Right renal pelvis (tissue), 4 donors: ENCODE measurements at places on chromosomes 13 and 19. TPM values are rescaled to one million over a fixed set of nuclear protein-coding genes. Genes with fewer than 3 reads are reported as not detected.

Gene CBARP
- polyA plus RNA-seq: 1.8 TPM

Gene ELANE
- polyA plus RNA-seq: not detected

Gene LILRB1
- 1.6 TPM for polyA plus RNA-seq

- no peak for DNase-seq
These were observed 250.7 kb downstream of the DCT start for GRCh38 chr13:94228763-94229162.

DNA sequence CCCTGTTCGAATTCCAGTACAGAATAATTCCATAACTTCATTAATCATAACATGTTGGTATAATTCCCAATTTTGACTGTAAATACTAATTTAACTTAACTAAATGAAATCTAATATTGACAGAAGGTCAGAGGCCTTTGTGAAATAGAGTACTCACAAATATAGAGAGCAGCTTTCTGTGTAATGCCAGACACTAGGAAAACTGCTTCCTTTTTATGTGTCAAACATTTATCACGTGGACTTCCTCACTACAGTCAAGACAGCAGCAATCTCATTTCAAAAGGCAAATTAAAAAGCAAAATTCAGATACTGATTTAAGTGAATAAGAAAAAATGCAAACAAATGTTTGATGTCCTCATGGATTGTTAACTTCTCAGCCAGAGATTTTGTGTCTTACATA lies 13.1 kb downstream of the ITM2B start:
- DNase-seq: no peak

DNA sequence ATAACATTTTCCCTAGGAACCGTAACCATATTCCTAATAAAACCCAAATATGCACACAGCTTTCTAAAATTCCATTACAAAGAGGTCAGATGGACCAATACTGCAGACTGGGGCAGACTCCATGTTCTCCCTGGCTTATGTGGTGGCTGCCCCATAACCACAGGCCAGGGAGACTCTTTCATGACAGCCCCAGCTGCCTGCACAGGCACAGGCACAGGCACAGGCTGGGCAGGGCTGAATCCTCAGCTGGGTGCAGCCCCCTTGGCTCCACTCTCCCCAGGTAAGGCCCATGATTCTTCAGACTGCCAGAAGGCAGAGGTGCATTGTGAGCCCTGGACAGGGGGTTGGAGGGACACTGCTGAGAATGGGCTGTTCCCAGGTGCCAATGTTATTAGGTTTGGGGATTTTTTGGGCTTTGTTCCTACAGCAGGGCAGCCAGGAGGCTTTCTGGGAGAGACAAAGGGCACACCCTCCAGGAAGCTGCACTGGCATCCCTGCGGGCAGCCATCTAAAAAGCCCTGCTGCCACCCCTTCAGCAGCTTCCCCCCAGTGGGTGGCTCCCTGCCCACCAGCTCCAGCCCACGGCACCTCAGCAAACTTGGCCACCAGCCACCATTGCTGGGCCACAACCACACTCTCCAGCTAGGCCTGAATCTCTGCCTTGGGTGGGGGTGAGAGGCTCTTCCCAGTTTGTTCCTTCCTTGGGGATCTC lies 20.0 kb downstream of the DOCK9 start:
- no peak for DNase-seq

- no peak for DNase-seq
These were observed 4.5 kb downstream of the DBP start for GRCh38 chr19:48632692-48633147.

DNA sequence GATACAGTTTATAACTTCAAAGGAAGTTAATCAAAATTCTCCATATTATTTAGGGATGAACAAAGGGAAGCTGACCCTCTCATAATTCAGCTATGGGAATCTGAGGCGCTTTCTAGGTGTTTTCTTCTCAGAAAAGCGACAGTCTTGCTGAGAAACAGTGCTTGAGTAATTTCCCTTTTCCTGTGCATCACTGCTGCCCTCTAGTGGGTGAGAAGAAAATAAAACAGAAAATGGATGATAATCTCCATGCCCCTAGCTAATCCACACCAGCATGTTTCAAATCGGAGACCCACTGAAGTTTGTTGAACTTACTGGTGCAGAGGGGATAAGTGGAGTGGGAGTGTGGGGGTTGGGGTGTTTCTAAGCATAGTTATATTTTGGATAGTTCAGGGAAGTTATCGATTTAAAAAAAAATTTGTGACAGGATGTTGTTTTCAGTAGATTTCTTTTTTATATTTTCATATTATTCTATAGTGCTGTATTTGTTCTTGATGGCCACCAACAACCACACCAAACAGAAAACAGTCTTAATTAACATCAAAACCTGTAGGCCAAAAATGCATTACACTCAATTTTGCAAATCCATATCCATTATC lies 21.4 kb downstream of the LCP1 start:
- peak; percentile 52 for DNase-seq

DNA sequence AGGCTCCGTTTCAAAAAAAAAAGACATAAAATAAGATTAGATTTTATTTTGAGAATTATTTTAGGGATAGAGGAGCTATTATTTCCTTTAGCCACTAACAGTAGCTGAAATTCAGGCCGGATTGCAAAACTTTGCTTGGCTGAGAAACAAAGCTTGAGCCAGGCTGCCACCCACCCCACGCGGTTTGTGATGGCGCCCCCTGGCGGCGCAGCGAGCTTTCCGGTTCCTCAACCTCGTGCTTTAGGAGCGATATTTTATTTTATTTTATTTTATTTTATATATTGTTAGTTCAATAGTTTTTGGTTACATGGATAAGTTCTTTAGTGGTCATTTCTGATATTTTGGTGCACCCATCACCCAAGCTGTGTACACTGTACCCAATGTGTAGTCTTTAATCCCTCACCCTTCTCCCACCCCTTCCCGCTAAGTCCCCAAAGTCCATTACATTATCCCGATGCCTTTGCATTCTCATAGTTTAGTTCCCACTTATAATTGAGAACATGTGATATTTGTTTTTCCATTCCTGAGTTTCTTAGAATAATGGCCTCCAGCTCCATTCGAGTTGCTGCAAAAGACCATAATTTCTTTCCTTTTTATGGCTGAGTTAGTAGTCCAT lies 19.8 kb upstream of the CEACAM4 start:
- DNase-seq: no peak
